Esophagus squamous epithelium (tissue), 5 donors: ENCODE measurements at places on chromosomes 6 and 20.

DNA sequence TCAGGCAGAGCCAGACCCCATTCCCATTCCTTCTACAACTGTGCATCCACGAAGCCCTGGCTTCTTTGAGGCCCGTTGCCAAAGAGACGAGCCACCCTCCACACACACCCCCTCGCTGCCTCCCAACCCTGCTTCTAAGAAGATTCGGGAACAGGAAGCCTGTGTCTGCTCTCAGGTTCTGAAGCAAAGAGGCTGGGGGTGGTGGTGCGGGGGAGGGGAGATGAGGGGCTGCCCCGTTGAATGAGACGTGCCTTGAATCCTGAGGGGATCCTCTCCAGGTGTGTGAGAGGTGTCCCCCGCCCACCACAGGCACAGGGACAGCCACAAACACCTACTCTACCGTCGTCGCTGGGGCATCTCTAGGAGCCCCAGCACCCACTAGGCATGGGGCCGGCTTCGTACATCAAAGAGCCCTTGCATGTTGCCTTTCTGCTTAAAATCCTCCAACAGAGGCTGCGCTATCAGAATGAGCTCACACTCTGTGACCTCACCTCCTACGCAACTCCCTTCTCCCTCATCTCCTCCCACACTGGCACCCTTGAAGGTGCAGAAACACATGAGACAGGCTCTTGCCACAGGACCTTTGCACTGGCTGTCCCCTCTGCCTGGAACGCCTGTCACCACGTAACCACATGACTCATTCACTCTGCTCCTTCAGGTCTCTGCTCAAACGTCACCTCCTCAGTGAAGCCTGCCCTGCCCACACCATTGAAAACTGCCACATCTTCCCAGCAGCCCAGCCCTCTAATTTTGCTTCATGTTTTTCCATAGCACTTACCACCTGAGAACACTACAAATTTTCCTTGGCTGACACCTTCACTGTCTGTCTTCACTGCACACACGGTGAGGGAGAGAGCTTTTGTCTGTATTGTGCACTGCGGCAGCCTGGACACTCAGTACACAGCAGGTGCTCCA lies 58.5 kb downstream of the PREX1 start:
- no peak for DNase-seq

DNA sequence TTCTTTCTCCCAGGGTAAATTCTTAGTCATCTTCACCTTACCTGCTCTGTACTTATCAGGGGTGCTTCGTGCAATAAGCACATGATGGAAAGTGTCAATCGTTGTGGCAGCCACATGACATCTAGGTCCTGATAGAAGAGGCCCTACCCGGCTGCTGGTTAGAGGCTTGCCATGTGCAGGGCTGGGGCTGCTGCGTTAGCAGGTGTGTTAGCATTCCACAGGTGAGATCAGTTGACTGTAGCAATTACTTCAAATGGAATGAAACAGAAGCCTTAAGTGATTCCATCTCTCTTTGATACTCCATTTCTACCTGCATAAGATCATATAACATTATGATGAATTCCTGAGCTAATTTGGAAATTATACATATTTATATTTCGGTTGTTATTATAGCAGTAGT lies 127.0 kb downstream of the UST start:
- no peak for DNase-seq

GRCh38 chr20:36599912-36600345 lies 5.7 kb upstream of the RAB5IF start:
- no peak for DNase-seq

DNA sequence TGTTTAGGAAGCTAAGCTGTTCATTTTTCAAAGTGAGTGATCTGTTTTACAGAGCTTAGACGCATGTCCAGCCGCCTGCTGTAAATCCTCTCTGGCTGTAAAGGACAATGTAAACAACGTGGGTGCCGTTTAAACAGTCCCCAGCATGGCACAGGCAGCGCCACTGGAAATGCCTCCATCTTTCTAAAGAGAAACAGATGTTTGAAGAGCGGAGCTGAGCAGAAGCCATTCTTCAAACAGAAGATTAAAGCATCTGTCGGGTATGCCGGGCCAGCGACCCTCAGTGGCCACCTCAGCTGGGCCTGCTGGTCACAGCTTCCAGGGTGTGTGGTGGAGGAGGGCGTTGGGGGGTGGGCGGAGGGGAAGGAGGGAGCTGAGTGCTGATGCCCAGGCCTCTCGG lies 138.6 kb downstream of the ERMARD start:
- no peak for DNase-seq

GRCh38 chr20:47231382-47232039 lies 125.0 kb downstream of the ZMYND8 start:
- DNase-seq, result no peak

DNA sequence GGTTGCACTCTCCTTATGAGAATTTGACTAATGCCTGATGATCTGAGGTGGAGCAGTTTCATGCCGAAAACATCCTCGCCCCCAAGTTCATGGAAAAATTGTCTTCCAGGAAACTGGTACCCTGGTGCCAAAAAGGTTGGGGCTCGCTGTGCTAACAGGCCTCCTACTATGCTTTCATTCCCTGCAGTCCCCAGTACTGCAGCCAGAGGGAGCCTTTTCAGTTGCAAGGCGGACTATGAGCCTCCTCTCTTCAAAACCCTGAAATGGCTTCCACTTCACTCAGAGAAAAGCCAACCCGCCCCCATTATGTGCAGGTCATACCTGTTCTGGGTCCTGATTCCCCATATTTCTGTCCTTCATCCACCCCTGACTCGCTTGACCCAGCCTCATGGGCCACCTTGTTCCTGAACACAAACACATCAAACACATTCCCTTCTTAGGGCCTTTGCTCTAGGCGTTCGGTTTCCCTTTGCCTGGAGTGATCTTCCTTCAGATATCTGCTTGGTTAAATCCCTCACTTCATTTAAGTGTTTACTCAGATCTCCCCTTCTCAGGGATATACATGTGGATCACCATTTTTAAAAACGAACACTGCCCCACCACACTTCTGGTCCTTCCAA lies 173.7 kb downstream of the PHACTR1 start:
- no peak for DNase-seq

DNA sequence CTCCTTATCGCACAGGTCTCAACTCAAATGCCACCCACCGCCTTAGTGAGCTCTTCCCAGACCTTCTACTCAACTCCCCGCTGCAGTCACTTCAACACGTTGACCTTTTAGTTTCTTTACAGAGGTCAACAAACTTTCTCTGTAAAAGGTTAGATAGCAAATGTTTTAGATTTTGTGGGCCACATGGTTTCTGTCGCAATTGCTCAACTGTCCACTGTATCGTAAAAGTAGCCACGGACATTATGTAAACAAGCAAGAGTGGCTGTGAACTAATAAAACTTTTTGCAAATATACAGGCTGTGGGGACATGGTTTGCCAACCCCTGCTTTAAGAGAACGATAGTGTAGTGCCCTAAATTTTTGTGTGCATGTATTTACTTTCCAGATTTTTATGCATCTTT lies 247.6 kb upstream of the TSHZ2 start:
- DNase-seq, result no peak

DNA sequence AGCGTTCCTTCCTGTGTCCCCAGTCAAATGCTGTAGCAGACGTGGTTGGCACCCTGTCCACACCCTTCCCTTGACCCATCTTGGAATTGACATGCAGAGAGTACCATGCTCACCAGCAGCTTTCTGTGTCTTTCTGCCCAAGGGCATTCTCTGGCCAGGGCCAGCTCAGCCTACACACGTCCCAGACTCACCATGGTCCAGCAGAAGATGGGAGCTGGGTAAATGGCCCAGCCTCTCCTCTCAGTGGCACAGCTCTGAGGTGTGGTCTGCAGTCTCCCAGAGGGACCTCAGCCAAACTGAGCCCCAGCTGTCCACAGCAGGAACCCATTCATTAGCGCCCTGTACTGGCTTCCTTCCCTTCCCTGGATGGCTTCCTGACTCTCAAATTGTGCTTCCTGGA lies 31.1 kb upstream of the BLCAP start:
- DNase-seq, result no peak

DNA sequence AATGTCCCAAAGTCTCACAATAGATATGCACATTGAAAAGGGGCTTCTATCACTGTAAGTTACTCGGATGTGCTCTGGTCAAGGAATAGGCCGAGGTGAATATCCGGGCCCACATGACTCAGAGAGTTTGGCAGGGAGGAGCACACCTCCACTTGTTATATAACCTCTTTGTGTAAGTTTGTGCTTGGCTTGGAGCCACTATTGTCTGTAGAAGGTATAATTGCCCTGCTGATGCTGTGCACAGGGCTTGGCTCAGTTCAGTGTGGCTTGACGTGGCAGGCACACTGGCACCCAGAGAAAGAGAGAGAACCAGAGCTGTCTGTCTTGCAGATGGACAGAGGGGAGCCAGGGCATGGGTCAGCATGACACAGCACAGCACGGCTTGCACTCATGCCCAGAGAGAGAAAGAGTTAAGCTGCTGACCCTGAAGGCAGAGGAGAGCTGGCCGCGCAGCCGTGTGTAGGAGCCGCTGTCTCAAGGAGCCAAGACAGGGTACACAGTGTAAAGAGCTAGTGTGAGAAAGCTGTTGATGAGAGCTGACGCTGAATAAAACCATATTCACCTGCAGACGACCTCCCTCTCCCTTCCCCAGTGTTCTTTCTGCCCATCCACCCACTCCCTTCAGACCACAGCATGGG lies 482.5 kb downstream of the C6orf118 start:
- no peak for DNase-seq

GRCh38 chr6:112156668-112157067 lies 69.3 kb downstream of the FAM229B start:
- no peak for DNase-seq

- no peak for DNase-seq
These were observed 551.2 kb downstream of the QKI start for GRCh38 chr6:163965426-163966348.

GRCh38 chr6:91114123-91114708 lies 527.3 kb upstream of the MAP3K7 start:
- no peak for DNase-seq

GRCh38 chr6:1251198-1252155 lies 60.4 kb upstream of the FOXQ1 start:
- DNase-seq, result no peak

GRCh38 chr20:64239449-64240242 lies 15.9 kb upstream of the PCMTD2 start:
- no peak for DNase-seq

DNA sequence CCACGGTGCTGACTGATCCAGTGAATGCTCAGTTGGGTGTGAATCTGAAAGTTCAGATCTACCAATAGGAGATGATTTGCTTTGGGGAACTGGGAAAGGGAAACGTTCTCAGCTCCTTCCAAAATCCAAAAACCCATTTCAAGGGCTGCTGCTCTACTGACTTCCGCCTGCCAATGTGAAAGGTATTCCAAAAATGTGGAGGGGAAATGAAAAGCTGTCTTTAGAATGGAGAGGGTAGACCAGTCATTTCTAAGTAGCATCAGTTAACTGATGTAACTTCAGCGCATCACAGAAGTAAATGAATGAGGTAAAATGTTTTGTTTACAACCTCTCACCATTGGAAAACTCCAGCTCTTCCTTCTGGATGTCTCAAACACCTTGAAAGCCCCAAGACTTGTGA lies 19.6 kb upstream of the EYA2 start:
- no peak for DNase-seq

DNA sequence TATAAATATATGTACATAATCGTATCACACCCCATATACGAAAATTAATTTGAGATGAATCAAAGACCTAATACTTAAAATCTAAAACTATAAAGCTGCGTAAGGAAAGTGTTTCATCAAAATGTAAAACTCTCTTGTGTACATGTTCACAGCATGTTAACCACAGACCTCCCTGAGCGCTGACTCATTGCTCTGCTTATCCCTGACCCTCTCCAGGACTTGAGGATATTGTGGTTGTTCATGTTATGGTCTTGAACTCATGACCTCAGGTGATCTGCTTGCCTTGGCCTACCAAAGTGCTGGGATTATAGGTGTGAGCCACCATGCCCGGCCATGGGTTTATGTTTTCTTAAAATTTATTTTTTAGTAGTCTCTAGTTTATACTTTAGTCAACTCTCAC lies 14.2 kb downstream of the FAM83B start:
- DNase-seq, result no peak

- DNase-seq, result no peak
These were observed 188.8 kb downstream of the DLL1 start for GRCh38 chr6:170102038-170102437.

DNA sequence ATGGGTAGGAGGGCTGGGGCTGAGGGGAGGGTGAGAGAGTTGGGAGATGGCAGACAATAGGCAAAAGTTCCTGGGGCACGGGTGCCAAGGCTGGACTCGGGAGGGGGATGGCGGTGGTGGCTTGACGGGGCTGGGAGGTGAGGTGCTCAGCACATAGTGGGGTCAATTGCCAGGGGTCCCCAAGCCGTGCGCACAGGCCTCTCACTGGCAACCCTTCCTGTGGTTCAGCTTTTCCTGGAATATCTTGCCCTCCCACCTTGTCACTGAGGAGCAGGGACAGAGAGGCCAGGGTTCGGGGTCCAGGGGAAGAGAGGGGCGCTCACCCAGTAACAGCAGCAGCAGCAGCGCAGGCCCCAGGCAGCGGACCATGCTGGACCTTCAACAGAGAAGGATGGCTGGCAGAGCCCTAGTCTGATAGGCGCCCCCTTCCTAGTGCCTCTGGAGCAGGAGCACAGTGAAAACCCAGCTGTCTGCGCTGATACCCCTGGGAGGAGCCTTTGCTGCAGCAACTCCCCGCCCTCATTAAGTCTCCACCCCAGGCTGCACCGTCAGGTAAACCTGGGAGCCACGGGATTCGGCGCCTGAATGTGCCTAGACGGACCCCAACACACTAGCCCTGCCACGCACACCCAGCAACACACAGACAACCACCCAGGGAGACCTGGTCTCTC lies at the start of gene GFRA4:
GFRA4 (minus strand) TSS at position 369 of the 671 bp plus-strand sequence; CDS start at position 369, 0 bp downstream.
- no peak for DNase-seq

- no peak for DNase-seq
These were observed 19.8 kb downstream of the IBTK start for GRCh38 chr6:82227770-82228169.

DNA sequence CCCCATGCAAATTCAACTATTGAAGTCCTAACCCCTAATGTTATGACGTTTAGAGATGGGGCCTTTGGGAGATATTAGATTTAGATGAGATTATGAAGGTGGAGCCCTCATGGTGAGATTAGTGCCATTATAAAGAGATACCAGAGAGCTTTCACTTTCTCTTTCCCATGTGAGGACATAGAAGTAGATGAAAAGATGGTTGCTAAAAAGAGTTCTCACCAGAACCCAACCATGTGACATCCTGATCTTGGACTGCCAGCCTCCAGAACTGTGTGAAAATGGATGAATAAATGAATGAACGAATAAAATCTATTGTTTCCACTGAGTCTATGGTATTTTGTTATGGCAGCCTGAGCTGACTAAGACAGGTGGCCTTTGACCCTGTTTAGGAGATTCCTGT lies 50.6 kb upstream of the FBXO30 start:
- DNase-seq, result no peak

GRCh38 chr6:146949425-146949824 lies 254.8 kb upstream of the STXBP5 start:
- no peak for DNase-seq

DNA sequence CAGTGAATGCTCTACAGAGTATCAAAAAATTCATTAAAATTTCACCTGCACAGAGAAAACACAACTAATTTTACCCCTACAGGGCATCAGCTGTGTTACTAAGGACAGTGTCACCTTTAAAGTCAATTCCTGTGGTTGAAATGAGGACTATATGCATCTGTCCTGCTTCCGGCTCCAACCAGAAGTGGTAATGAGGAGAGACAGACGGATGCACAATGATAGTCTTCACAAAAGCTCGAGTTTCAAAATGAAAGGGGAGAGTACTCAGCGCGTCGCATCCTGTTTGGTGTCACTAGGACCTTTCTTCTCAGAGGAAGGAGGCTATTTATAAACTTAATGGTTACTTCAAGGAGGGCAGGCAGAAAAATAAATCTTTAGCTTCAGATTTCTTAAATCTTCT lies 86.5 kb downstream of the LYRM4 start:
- DNase-seq, result no peak
